MV-4-11 (cell line): ENCODE measurements at places on chromosomes 4 and X.

GRCh38 chrX:42241421-42241820, 318.1 kb upstream of the CASK start:
- DNase-seq = no peak

GRCh38 chrX:13476384-13476783, 93.0 kb upstream of the EGFL6 start:
- DNase-seq = no peak

DNA sequence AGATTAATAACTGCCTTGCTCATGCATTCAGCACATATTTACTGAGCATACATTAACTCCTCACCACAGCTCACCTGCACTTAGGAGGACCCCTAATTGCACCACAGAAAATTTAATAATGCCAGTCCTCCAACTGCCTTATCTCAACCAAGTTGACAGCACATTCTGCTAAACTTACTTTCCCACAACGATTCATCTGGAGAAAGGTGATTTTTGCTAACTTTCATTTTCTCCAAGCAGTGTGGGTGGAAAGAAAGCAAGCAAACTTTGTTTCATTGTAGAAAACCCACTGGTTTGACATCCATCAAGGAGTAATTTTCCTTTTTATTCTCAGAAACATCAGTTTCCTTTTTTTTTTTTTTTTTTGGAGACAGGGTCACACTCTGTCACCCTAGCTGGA, 49.1 kb downstream of the RASGEF1B start:
- DNase-seq = no peak

GRCh38 chrX:134641346-134641745, 16.9 kb downstream of the PLAC1 start:
- peak; percentile 52 for DNase-seq

DNA sequence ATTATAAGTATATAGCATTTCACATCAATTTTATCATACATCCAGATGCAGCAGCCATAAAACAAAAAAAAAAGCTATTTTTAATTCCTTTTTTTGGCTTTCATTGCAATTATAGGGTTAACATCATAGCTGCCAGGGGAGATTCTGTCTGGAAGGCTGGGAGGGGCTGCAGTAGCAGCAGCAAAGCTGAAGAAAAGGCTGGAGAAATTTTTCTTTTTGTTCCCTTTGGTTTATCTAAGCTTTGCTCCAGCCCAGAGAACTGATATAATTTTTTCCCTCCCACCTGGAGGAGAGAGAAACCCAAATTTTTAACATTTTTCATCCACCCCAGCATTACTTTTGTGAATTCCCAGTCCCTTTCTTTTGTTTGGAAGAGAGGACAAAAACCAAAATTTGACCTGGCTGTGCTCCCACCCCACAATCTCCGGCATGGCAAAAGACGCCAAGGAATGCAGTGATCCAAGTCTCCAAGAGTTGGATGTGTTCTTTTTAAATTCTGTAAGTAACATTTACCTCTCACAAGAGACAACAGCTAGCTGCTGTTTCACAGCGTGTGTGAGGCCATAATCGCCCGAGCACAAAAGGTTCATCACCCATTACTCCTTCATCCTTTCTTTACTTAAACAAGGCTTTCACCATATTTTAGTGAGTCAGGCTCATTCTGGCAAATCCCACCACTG, 25.1 kb upstream of the FAM156A start:
- DNase-seq = no peak

DNA sequence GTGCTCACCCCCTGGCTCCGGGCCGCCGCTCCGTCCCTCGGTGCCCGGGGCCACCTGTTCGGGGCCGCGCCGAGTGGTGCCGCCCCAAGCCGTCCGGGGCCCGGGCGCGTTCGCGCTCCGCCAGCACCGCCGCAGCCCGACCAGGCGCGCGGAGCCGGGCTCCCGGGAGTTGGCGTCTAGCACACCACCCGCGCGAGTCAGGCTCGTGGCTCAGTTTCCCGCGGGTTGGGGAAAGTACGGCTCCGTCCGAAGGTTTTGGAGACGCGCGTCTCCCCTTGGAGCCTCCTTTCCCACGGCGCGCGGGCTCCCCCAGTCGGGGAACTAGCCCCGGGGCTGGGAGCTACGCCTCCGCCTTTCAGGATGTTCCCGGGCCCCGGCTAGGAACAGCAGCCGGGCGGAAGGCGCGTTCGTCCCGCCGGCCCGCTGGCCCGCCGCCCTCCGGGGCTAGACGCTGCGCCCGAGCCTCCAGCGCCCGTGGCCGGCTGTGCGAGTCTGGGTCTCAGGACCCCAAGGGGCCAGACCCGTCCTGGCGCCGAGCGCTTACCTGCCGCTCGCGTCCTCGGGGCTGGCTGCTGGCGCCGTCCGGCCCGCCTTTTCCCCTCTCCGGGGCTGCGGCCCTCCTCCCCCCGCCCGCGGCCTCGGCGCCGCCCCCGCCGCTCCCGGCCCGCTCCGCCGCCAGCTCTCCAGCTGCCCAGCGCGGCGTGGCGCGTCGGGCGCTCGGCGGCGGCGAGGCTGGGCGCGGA, at the start of gene ADGRG2:
TSS of gene ADGRG2 (minus strand) at position 571 of the 743 bp plus-strand sequence. CDS start 53,634 bp downstream, outside the sequence.
- DNase-seq = no peak

DNA sequence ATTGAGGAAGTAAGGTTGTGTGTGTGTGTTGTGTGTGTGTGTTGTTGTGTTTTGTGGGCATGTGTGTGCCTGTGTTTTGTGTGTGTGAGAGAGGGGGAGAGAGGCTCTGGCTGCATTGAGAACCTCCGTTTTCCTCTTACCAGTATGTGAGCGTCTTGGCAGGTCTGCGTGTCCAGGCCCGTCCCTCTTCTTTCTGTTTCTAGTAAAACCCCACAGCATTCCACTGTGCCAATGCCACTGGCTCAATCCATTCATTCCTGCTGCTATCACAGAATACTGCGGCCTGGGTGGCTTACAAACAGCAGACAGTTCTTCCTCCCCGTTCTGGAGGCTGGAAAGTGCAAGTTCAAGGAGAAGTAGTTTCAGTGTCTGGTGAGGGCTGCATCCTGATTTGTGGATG, 15.5 kb upstream of the HTRA3 start:
- DNase-seq = peak; percentile 20

GRCh38 chr4:10925996-10926395, 241.4 kb upstream of the CLNK start:
- DNase-seq = no peak

GRCh38 chr4:129231945-129232588, 136.1 kb downstream of the C4orf33 start:
- no peak for DNase-seq

- DNase-seq = no peak
Observed at GRCh38 chr4:83129264-83129663, 14.7 kb upstream of the PLAC8 start.

GRCh38 chr4:139499186-139499585, 45.3 kb downstream of the RAB33B start:
- no peak for DNase-seq

GRCh38 chrX:12080265-12080664, 58.0 kb upstream of the FRMPD4 start:
- peak; percentile 14 for DNase-seq

- DNase-seq = peak; percentile 61
Observed at GRCh38 chr4:168879188-168879587, 130.9 kb downstream of the CBR4 start.

DNA sequence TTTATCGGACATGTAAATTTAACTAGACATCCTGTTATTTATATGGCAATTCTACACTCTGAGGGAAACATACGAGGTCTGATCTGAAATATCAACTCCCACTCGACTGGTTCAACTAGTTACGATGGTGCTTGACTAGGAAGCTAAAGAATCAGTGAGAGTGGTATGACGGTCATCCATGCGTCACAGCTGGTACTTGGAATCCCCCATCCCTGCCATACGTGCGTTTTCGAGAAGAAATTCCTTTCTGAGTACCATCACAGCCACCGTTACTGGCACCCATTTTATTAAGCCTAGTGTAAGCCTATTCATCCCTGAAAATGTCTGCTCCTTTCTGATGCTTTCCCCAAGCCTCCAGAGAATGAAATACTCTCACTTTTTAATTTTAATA, 695 bp upstream of the PIGA start:
- no peak for DNase-seq

DNA sequence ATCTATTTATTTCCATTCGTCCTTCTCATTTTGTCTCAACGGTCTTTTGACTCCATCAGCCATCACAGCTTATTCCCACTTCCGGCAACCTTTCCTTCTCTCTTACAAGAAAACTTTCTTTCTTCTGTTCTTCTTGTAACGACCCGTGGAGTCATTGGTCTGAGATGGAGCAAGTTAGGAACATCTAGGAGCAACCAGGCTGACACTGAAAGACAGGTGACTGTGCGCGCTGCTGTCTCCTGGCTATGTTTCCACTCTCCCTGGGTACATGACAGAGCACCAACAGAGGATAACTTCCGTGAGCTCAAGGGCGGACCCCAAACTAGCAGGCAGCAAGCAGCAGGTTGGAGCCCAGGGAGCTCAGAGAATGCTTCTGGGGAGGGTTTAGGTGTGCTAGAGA, 2.5 kb downstream of the FGF5 start:
- DNase-seq = no peak

- DNase-seq = no peak
Observed at GRCh38 chr4:180860089-180860720, 1383.0 kb upstream of the TENM3 start.

- DNase-seq = no peak
Observed at GRCh38 chr4:118909173-118909956, 20.7 kb downstream of the SYNPO2 start.

GRCh38 chr4:134345244-134345643, 143.7 kb upstream of the PABPC4L start:
- DNase-seq = no peak

GRCh38 chrX:100980608-100981497, 11.3 kb downstream of the ARL13A start:
- DNase-seq = no peak

- no peak for DNase-seq
Observed at GRCh38 chr4:127410644-127411043, 222.1 kb upstream of the INTU start.

DNA sequence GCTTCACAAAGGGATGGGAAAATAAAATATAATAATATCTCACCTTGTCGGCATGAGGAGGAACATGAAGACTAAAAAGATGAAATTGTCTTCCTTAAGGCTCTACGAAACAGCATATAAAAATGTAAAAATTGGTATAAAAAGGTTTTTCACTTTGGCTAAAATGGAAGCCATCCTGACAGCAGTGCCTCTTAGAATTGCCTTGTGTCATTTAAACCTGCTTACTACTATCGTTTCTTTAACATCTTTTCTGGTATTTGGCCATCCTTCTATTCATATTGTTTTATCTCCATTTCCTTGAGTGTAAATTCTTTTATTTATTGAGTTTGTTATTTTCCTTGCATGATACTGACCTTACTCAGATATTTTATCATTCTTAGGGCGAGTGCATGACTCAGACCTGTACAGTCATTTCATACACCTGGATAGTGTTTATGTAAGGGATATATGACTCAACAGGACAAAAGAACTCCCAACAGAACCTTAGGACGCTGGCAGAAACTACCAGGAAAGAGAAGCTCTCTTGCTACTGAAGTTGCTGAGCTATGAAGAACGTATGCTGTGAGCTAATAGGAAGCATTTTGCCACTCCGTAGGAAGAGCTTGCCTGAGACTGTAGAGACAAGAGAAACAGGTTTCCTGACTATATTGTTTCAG, 5.8 kb upstream of the CDKN2AIP start:
- no peak for DNase-seq

GRCh38 chr4:167117273-167117672, 117.0 kb downstream of the SPOCK3 start:
- no peak for DNase-seq

DNA sequence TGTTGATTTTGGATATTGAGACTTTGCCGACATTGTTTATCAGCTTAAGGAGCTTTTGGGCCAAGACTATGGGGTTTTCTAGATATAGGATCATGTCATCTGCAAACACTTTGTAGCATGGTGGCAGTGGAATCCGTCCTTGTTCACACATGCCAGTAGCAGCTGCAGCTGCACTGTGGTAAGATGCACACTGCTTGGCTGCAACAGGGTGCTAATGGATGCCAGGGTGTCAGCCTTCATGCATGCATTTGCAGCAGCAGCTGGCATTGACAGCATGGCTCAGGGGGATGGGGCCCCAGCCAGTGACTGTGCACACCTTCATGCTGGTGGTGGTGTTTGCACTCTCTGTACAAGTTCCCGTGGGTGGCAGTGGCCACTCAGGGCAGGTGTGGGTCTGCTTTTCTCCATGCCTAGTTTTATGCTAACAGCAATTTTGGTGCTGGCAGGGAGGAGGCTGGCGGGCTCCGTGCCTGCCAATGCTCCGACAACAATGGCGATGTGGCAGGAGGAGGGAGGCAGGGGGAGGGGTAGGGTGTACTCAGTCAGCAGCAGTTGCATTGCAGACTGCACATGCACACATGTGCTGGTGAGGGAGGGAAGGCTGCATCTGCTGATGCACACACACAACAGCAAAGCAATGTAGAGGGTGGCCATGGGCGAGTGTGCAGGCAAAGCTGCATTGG, 37.5 kb downstream of the BEX3 start:
- no peak for DNase-seq

DNA sequence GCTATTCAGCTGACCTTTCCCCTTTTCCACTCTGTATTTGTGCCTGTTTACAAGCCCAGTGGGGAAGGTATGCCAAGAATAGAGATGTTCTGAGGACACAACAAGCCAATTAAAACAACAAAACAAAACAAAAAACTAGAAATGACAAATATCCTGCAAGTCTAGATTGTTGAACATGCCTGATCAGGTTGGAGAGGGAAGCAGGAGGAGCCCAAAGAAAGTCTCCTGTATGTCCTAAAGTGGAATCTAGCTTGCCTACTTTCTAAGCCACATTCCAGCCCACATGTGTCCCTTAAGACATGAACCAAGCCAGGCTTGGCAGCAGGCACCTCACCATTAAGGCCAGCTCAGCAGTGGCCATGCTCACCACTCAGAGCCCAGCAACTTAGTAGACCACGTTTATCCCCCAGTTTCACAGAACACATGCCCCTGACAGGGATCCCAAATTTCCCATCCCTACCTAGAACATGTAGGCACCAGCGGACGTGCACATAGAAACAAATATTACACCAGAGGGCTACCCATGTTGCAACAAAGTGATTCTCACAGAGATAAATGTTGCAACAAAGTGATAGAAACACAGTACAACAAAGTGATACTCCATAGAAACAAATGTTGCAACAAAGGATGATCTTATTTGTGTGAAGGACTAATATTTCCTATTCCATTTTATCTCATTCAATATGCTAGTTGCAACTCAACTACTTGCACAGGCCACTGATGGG, 48.3 kb downstream of the CD99L2 start:
- peak; percentile 64 for DNase-seq

GRCh38 chrX:153477901-153478300, 7.5 kb upstream of the HAUS7 start:
- DNase-seq = no peak

DNA sequence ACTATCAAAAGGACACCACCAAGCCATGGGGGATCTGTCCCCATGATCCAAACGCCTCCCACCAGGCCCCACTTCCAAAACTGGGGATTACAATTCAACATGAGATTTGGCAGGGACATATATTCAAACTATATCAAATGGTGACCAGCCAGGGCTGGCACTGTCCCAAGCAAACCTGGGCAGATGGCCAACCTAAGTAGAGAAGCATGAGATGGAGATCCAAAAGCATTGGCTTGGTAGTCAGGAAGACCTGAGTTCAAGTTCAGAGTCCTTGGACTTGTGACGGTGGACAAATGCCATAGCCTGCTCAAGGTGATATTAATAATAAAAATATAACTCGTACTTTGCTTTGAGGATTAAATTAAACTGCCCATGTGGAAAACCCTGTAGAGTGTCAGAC, 79.2 kb upstream of the HS3ST1 start:
- DNase-seq = no peak

- no peak for DNase-seq
Observed at GRCh38 chr4:15897577-15897976, 41.0 kb downstream of the FGFBP1 start.
